NCI-H2171 (cell line): ENCODE measurements at places on chromosomes 13 and 19.

DNA sequence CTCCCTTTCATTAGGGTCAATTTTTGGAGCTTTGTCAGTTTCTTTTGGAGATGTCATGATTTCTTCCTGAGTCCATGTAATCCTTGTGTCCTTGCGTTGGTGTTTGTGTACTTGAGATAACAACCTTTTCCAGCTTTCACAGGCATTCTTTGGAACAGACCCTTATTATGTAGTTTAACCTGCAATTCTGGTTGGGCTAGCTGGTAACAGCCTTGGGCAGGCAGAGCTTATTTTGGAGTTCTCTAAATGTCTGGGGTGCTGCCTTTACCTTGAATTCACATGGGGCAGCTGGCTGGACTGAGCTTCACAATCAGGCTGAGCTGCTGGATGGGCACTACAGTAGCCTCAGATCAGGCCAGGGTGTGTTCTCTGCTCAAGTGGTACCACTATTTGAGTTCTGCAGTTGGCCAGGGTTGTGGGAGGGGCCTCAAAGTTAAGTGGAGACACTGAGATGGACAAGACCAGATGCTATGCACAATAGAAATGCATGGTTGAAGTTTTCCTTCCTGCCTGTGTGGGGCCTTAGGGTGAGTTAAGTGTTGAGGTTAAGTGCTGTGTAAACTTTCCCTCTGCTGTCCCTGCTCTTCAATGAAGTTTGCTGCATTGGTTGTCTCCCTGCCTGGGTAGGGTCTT, 277.3 kb downstream of the ATP8A2 start:
- no peak for DNase-seq

DNA sequence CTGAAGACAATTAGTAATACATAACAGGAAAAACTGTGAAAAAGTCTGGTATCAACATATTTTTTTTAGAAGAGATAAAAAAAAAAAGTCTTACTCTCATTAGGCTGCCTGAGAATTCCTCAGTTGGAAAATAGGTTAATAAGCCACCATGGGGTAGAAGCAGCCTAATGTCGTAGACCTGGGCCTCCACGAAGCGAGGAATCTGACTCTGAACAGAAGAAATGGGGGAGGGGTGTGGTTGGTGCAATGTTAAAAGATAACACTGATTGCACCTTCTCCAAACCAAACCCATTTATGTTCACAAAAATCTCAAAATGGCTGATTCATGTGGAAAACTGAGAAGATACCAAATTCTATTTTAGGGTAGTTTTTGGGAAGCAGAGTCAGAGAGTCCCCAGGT, 62.4 kb downstream of the MPHOSPH8 start:
- DNase-seq = no peak

DNA sequence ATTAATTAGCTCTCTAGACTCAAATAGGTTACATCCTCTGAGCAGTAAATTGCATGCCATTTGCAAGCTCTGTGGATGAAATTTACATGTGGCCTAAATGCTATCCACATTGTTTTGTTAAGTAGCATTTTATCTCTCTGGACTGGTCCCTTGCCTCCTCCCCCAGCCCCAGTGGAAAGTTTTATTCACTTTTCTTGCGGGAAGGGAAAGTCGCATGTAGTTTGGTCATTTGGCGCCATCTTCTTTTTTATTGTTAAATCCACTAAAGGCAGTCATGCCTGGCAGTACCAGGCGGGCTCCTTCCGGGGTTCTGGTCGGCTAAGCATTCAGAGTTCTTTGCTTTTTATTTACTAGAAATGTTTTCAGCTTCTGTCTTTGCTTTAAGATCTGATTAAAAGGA, 188.7 kb downstream of the TM9SF2 start:
- DNase-seq = no peak

GRCh38 chr13:95317039-95317989, 16.1 kb upstream of the ABCC4 start:
- DNase-seq = no peak

DNA sequence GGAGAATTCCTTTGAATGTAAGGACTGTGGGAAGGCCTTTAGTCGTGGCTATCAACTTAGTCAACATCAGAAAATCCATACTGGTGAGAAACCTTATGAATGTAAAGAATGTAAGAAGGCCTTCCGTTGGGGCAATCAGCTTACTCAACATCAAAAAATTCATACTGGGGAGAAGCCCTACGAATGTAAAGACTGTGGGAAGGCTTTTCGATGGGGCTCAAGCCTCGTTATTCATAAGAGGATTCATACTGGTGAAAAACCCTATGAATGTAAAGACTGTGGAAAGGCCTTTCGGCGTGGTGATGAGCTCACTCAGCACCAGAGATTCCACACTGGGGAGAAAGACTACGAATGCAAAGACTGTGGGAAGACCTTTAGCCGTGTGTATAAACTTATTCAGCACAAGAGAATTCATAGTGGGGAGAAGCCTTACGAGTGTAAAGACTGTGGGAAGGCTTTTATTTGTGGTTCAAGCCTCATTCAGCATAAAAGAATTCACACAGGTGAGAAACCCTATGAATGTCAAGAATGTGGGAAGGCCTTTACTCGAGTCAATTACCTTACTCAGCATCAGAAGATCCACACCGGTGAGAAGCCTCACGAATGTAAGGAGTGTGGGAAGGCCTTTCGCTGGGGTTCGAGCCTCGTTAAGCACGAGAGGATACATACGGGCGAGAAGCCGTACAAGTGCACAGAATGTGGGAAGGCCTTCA, 39.2 kb downstream of the ZNF331 start:
- DNase-seq = no peak

DNA sequence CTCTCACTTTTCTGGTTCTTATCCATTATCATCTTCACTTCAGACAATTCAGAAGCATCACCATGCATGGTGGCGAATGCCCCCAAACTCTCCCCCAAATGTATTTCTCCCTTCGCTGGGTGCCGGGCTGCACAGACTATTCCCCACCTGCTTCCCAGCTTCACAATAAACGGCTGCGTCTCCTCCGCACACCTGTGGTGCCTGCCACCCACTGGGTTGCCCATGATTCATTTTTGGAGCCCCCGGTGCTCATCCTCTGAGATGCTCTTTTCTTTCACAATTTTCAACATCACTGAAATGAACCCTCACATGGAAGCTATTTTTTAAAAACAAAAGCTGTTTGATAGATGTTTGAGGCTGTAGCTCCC, 2.8 kb upstream of the F10 start:
- DNase-seq = no peak

GRCh38 chr19:5293612-5294378, 46.8 kb downstream of the PTPRS start:
- peak; percentile 72 for DNase-seq

DNA sequence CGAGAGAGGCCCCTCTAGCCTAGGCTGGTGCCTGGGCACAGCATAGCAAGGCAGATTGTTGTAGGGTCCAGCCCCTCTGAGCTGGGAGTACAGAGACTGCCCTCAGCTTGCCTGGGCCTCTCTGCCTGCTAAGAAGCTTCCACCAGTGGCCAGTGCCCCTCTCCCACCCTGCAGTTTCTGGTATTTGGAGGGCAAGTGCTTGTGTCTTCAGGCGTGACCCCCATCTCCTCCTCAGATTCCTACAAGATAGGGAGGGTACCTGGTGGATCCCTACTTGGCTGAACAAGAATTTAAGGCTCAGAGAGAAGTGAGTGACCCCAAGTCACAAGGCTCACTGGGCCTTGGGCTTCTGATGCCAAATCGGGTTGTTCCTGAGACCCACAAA, 152.7 kb downstream of the URI1 start:
- no peak for DNase-seq

DNA sequence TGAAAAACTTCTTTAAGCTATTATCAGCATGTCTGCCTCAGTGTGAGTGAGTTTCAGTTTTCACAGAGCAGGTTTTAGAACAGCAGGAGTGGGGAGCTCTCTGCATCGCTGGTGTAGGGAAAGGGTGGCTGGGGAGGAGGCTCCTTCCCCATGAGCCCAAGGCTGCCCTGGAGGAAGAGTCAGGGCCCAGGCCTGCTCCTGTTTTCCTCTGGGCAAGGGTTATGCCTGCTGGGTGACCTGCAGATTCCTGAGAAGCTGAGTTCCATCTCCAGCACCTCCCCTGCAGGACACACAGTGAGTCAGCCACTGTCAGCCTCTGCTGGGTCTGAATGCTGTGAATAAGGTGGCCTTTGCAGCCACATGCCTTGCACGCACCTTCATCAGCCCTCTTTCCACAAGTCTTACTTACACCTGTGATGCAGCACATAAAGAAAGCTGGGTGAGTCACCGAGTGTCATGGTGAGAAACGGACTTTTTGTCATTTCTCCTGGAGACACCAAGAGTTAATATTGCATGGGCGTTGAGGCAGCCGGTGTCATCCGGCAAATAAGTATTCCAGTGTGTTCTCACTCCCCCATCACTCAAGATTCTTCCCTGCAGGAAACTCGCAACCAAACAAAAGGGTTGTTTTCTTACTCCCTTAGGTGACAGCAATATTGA, 186.4 kb upstream of the KL start:
- DNase-seq = no peak

- peak; percentile 50 for DNase-seq
Observed at GRCh38 chr19:42199440-42200115, 17.9 kb downstream of the DEDD2 start.

GRCh38 chr19:7505682-7506384, 10.1 kb upstream of the ZNF358 start:
- peak; percentile 65 for DNase-seq

- no peak for DNase-seq
Observed at GRCh38 chr19:1322198-1322981, 36.7 kb downstream of the EFNA2 start.

DNA sequence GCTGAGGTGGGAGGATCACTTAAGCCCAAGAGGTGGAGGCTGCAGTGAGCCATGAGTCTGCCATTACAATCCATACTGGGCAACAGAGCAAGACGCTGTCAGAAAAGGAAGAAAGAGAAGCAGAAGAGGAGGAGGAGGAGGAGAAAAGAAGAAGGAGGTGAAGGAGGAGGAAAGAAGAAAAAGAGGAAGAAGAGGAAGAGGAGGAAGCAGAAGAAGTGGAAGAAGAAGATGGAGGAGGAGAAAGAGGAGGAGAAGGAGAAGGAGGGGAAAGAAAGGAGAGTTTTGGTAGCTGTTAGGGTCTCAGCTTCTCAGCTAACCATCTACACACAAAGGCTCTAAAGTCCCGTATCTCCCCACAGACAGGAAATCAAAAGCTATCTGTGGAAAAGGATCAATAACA, 23.7 kb upstream of the PLEKHF1 start:
- no peak for DNase-seq

DNA sequence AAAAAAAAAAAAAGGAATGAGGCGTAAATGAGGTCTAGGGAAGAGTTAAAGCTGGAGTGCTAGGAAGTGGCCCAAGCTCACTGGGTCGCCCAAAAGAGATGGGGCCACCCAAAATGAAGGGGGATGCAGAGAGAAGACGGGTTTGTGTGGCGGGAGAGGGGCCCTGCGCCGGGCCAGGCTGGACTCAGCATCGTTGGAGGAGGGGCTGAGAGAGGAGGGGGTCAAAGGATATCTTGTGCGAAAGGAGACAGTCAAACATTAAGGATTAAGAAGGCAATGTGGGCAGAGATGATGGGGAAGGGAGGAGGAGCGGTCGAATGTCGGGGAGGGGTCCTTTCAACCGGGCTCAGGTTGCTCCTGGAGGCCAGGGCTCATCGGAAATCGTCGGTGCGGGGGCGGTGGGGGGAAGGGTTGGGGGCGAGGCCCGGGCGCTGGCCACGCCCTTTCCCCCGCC, 825 bp upstream of the CARM1 start:
- no peak for DNase-seq

DNA sequence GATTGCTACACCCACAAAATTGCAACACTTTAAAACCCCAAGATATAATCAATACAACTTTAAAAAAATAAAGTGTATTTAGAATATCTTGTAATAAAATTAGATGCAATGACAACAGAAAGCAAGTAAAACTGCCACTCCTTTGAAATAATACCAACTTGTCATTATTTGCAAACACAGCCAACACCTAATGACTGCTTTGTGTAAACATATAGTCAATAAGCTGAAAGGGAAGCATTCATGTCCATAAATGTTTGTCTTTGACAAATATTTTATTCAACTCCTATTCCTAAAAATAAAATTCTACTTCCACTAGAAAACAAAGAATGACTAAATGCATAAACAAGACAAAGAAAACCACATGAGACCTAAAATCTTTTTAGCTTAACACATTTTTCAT, 6.6 kb downstream of the SMAD9 start:
- DNase-seq = no peak

DNA sequence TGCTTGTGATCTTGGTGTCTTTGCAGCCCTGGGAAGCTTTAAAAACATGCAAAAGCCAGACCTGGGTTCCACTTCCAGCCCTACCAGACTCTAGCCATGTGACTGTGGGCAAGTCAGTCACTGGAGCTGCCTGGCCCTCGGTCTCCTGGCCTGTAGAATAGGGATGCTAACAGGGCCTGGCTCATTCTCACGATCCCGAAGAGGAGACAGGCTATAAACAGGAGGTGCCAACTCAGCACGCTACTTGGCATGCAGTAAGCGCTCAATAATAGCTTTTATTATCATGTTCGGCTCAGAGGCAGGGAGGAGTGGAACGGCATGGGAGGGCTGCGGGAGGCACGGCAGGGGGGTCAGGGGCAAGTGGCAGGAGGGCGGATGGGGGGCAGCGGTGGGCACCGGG, 1.7 kb downstream of the CTXN1 start:
- DNase-seq = no peak

DNA sequence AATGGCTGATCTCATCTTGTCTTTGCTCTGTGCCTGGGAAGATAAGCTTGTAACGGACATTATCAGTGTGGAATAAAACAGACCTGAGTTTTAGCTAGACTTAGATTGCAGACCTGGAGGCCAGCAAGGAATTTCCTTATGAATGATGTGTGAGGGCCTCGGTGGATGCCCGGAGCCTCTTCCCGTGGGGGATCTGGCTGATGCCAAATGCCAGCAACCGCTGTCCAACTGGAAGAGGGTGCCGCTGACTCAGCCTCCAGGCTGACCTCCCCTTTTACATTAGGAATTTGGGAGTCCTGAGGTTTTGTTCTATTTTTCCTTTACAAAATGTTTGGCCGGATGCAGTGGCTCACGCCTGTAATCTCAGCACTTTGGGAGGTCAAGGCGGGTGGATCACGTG, 19.6 kb upstream of the LILRA2 start:
- no peak for DNase-seq

DNA sequence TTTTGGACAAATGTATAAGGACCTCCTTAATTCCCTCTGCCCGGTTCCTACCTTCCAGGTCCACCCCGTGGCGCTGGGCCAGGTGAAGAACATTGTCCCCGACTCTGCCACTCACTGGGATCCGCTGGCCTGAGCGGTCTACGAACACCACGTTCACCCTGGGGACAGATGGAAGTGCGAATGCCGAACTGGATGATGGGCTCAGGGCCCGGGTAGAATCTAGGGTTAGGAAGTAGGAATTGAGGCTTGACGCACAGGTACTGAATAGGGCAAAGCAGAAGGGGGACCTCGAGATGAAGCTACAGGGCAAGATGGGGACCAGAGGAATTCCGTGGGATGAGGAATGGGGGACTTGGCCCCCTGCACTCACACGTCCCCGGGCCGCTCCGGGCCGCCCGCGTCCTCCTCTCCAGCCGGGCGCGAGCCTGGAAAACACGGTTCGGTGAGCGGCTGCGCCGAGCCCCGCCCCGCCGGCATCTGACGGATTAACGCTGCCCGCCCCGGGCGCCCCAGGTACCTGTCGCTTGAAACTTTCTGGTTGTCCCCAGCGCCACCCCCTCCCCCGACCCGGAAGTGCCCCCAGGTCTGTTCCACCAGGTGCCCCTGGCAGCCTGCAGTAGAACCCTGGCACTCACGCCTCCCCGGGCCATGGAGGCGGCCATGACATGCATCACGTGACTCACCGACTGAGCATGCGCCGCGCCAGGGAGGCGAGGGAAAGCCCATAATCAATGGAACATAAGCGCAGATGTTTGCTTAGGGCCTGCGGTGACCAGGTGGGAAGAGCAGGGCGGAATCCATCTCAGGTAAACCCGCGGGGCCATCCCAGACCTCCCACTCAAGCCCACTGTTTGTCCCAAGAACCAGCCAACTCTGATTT, at the start of gene FDX2:
Gene FDX2, minus strand, starts transcription at position 681 of the 880 bp plus-strand sequence. Its CDS starts 19 bp downstream, at position 662.
- peak; percentile 87 for DNase-seq

GRCh38 chr13:45598597-45598996, 16.9 kb downstream of the ERICH6B start:
- DNase-seq = no peak
